ENCODE measurements at places on chromosomes 2 and 18. TPM values are rescaled to one million over a fixed set of nuclear protein-coding genes. Genes with fewer than 3 reads are reported as not detected.

DNA sequence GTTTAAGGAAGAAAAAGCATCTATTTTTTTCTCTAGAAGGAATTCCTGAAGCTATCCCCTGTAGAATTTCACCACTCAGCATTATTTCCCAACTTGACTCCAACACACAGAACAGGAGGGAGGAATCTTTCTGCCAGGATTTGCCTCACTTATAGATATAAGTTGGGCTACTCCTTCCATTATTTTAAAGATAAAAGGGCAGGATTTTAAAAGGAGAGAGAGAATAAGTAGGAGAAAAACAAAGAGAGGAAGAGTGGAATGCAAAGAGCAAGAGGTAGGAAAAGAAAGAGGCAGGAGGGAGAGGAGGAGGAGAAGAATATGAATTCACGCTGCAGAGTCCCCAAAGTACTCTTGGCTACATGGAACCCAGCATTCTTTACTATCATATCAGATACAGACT lies 182.5 kb downstream of the TCF4 start:
- DNase-seq: no peak

DNA sequence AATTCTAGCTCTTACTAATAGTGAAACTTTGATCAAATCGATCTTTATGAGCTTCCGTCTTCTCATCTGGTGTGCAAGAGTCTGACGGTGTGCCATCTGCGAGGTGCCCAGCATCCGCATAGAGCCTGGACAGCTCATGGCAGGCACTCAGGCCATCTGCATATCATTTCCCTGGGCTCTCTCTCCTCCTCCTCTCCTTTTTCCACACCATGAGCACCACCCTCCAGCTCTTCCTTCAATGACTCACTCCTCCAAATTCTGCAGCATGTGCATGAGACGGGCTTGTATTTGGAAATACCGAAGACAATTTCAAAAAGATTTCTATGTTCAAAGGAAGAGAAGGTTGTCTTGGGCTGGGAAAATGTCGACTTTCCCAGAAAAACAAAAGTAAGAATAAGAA lies 161.1 kb downstream of the CCBE1 start:
- no peak for DNase-seq

GRCh38 chr2:20665243-20666004 lies 1.5 kb upstream of the GDF7 start:
- DNase-seq: no peak

GRCh38 chr2:79697200-79697599 lies 184.3 kb downstream of the CTNNA2 start:
- no peak for DNase-seq

DNA sequence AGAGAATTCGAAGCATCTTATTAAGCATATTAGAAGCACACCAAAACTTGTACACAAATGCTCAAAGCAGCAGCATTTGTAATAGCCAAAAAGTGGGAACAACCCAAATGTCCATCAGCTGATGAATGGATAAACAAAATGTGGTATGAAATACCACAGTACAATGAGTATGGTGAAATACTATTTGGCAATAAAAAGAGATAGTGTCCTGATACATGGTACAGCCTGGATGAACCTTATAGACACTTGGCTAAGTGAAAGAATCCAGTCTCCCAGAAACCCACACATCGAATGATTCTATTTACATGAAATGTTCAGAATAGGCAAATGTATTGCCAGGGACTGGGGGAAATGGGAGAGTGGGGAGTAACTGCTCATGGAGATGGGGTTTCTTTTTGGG lies 3.0 kb downstream of the SPATA3 start:
- DNase-seq: no peak

Gene MTCL1
- 0.80 TPM for polyA plus RNA-seq

- DNase-seq: no peak
These were observed 196.6 kb downstream of the AGPS start for GRCh38 chr2:177589186-177589585.

- no peak for DNase-seq
These were observed 1173.1 kb upstream of the ZEB2 start for GRCh38 chr2:145692971-145693478.

Gene TRIM54
- polyA plus RNA-seq: not detected

DNA sequence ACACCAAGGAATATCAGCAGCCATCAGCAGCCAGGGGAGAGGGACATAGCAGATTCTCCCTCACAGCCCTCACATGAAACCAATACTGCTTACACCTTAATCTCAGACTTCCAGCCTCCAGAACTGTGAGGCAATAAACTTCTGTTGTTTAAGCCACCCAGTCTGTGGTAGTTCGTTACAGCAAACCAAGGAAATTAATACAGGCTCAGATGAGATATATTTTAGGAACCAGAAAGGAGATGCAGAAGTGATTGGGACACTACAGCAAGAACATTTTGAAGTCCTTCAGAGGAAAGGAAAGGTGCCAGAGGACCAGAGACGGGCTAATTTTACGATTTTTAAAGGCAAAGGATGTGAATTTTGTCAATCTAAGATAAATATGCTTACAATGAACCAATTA lies 60.6 kb downstream of the IKZF2 start:
- no peak for DNase-seq

DNA sequence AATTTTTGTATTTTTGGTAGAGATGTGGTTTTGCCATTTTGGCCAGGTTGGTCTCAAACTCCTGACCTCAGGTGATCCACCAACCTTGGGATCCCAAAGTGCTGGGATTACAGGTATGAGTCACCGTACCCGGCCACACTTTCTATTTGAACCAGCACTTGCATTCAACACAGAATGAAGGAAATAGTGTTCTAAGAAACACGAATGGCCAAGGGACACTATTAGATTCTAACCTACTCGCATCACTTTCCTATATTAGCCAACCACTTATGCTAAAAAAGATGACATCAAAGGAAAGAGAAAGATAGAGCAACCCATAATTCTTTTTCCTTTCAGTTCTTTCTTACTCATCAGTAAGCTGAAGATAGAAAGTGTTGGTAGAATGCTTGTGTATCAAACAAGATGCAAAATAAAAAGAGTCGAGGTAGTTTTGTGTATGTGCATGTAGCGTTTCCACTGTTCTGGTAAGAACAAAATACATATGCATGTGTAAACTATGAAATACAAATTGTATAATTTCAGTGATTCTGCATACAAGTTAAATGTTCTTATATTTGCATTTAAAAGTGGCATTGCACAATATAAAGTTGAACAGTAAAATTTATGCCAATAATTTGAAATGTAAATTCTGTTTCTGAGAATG lies 247.6 kb downstream of the CDCA7 start:
- DNase-seq: no peak

GRCh38 chr2:424306-425171 lies 136.6 kb upstream of the ALKAL2 start:
- DNase-seq: no peak

DNA sequence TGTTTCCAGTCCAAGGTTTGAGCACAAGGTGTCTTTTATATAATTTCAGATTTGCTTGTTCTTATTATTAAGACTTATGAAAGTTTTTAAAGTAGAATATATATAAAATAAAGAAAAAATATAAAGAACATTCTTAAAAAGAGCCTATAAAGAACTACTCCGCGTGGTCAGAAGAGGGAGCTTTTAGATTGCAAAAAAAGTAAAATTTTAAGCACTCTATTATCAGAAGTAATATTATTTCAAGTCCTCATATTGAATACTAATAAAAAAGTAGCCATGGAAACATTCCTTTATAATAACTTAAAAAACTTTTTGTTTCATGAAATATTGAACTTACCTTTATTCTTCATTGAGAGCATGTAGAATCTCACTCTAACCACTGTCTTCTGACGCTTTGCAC lies 51.4 kb downstream of the LINC00305 start:
- no peak for DNase-seq
